NCI-H2171 treated with DMSO at 0.1 percent for 48 hours (cell line): ENCODE measurements at places on chromosomes 12 and 14.

DNA sequence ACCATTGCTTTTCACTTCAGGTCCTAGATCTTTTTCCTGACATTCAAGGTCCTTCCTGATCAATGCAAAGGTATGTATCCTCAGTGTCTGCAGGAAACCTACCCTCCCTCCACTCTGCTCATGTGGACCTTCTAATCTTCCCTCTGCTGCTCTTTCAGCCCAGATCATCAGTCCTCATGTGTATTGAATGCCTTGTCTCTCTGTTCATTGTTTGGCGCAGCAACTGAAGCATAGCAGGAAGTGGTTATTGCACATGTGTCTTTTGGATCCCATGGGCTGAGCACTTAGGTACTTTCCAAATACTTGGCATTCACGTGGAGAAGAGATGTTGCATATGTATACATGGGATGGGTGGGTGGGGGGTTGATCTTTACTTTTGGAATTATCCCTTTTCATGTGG is 4.3 kb upstream of the NIN start:
- DNase-seq: no peak

GRCh38 chr12:94114166-94114565 is 34.2 kb upstream of the PLXNC1 start:
- DNase-seq: no peak

DNA sequence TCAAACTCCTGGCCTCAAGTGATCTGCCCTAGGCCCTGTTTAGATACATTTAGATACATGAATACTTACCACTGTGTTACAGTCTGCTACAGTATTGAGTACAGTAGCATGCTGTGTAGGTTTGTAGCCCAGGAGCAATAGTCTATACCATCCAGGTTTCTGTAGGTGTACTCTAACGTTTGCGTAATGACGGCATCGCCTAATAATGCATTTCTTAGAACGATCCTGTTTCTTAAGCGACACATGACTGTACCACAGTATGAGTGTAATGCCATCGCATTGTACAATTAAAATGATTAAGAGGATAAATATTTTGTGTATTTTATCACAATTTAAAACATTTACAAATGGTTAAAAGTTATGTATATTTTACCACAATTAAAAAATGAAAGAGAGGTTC is 18.9 kb downstream of the TMEM120B start:
- DNase-seq: no peak

DNA sequence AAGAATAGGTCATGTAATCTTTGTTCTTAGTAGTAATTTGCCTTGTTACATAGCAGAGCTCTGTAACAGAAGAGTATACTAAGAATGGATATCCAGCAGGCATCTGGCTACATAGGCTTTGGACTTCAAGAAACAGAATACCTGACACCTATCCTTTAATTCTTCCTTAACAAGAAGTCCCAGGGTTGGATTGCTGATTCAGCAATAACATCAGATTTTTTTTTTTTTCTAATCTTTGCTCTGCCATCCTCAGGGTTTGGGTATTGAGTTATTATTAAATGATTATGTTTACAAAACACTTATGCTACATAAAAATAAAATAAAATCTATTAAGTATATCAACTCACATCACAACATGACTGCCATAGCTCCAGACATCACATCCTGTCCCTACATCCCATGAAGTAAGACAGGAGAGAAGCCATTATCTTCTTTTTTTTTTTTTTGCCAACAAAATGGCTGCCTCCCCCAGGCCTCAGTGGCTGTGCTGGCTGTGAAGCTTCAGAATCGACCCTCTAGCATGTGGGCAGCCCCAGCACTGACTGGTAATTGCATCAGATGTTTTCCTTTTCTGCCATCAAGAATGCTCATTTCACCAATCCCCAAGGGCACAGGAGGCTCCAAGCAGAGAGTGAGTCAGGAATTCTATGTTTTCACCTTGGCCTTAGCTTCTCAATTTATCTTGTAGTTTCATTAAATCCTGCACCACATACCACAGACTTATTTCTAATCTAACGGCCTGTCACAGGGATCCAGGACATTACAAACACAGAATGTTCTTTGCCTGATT is 186.2 kb downstream of the DICER1 start:
- no peak for DNase-seq

GRCh38 chr14:23252006-23252405 is 14.3 kb downstream of the RNF212B start:
- no peak for DNase-seq

DNA sequence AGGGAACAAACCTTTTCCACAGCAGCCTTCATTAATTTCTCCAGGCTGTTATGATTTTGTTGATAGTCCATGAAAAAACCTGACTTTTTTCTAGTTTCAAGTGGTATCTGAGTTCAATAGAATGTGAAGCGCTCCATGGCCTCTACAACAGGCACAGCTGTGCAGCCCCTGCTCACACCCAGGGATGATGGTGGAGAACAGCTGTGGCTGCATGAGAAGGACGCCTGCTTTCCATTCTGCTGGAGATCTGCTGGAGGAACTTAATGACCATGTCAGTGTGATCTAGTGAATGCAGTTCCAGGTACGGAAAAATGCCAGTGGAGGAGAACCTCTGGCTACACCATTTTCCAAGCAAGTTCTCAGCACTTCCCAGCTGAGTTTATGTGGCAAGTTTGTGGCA is 80.6 kb downstream of the PIWIL1 start:
- DNase-seq: no peak

DNA sequence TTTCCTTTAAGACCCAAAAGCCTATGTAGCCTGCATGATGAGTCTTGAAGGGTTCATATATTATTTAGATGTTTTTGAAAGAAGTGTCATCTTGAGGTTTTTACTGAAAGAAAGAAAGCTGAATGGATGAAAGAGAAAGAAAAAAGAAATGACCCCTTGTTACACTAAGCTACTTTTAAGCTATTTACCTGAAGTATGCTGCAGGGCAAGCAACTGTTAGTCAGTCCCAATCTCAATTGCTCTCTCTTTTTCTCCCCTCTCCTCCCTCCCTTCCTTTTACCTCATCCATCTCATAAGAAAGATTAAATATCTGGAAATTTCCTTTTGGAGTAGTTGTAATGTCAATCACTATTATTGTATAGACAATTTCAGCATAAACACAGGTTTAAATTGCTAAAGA is 512.4 kb downstream of the TMTC2 start:
- DNase-seq: no peak

GRCh38 chr12:116483959-116484750 is 75.0 kb upstream of the MAP1LC3B2 start:
- peak; percentile 6 for DNase-seq

DNA sequence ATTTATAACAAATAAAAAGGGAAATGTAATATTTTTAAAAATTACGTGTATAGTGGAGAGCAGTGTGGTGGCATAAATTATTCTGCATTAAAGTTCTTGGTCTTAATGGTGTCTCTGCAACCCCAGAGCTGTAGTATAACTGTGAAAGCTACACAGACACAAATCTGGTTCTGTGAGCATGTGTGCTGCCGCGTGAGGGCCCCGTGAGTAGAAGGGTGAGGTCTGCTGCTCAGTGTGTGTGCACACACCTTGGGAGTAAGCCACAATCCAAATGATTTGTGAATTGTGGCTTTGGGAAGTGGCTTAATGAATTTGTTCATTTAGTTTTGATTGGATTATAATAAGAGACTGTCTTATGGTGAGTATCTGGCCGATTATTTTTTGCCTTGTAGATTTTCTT is 16.8 kb downstream of the PELI2 start:
- DNase-seq: peak; percentile 34

GRCh38 chr12:57638096-57638495 is 5.1 kb upstream of the B4GALNT1 start:
- DNase-seq: no peak

DNA sequence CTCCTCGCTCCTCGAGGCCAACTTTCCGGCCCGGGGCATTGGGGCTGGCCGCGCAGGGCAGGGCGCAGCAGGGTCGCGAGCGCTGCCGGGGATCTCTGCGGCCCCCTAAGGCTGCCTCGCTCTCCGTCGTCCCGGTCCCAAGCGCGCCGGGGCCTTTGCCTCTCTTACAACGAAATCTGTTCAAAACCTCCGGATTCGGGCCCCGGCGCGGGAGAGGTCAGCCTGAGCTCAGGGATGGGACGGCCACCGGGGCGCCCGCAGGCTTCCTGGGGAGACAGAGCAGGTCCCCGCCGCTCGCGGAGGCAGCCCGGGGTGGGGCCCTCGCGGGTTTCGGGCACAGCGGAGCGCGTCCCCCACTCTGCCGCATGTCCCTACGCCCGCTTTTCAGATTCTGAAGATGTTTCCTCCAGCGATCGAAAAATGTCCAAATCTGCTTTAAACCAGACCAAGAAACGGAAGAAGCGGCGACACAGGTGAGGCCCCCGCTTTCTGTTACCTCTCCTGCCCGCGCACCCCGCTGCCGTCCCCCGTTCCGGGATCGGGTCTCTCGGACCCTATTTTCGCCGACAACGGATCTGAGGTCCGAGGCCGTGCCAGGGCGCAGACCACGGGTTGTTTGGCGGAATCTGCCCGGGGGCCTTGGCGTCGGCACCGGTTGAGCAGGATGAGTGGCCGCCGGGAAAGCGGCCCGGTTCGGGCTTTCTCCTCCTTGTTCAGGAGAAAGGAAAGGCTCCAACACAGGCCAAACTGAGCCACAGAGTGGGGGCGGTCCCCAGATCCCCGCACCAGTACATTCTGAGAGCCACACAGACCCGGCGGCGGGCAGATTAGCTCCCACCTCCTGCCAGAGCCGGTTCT is 1.8 kb downstream of the VSX2 start:
- DNase-seq: no peak

GRCh38 chr12:121656122-121656521 is 13.3 kb downstream of the MORN3 start:
- DNase-seq: no peak

DNA sequence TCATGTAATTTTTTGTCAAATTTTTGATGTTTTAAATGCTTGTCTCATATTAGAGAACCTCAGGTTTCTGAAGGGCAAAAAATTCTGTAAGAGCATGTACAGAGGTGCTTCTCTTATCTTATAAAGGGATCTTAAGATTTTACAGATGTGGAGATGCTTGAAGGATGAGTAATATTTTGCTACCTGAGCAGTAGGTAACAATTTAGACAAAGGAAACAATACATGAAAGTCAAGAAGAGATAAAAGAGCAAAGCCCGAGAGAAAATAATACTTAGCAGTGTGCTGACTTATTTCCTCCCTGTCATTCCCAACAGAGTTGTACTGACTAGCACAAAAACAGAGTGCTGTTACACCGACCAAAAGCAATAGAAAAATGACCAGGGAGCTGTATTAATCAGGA is 98.1 kb upstream of the PTPRR start:
- DNase-seq: no peak

DNA sequence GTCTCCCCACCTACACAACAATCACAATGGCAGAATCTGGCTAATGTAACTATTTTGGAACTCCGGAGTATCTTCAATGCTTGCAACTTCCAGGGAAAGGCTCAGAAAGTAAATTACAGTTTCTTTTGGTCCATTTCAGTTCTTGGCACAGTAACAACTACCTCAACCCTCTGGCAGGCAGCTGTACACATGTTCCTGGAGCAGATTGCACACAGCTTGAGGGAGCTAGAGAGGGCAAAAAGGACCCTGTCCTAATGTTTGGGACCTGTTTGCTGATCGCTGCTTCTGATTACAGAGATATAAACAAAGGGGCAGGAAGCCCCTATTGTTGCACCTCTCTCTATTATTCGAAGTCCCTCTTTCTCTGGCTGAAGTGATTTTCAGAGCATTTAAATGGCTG is 35.2 kb upstream of the SLC38A1 start:
- no peak for DNase-seq

DNA sequence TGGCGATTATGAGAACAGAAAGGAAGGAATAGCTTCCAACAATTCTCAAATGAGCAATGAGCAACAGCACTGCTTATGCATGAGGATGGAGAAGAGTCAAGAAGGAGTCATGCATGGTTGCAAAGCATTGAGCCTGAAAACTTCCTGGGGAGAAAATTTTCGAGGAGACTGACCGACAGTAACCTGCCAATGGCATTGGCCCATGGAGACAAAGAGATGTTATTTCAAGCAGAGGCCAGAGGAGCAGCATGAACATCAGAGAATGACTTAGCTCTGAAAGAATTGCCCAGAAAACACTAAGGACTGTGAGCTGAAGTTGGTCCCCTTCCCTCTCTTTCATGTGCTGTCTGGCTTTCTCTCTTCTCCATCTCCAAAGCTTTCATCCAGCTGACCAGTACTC is 343.4 kb downstream of the ADAMTS20 start:
- no peak for DNase-seq

GRCh38 chr14:66104486-66104885 is 381.7 kb upstream of the CCDC196 start:
- DNase-seq: peak; percentile 91

- peak; percentile 88 for DNase-seq
Measured at GRCh38 chr12:95942524-95943329, at the start of gene CCDC38. Gene CCDC38, minus strand, starts transcription at chr12:95942614. Its CDS starts 6,105 bp downstream, at chr12:95936509.

DNA sequence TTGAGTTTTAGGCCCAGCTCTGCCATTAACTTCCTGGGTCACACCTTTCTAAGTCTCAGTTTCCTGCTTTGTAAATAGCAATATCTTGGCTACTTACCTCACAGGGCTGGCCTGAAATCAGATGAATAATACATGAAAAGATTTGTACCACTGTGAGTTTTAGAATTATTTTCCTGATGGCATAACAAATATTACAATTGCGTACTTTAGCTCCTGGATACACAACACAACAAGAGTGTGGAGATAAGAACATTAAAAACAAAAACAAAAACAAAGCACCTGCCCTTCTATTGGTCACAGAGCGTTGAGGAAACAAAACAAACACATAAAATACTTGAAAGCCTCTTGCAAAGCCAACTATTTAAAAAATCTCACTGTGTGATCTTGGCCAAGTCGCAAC is 4.9 kb upstream of the HDAC7 start:
- no peak for DNase-seq

DNA sequence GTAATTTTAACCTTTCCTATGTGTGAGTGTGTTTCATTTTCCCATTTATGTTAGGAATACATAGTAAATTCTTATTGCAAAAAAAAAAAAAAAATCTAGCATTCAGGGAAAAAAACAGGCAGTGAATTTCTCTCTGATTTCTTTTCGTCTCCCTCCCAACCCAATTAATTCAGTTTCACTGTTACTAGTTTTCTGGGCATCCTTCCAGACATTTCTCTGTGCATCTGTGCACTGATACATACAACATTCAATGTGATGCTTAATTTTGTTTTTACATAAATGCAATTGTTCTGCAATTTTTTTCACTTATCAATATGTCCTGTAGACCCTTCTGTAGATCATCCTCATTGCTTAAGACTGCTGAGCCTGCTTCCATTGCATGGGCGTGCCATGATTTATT is 694.3 kb upstream of the TBX3 start:
- no peak for DNase-seq

- no peak for DNase-seq
Measured at GRCh38 chr12:63069860-63070617, 81.0 kb downstream of the AVPR1A start.

- no peak for DNase-seq
Measured at GRCh38 chr14:99146616-99147365, 125.2 kb downstream of the BCL11B start.
